Activated T-cell treated with anti-CD3 and anti-CD28 coated beads for 24 hours (primary cell): ENCODE measurements at places on chromosomes 7 and 10.

- DNase-seq = no peak
These were observed 24.7 kb upstream of the ADCYAP1R1 start for GRCh38 chr7:31027161-31027965.

- peak; percentile 3 for DNase-seq
These were observed 98.2 kb upstream of the DKK1 start for GRCh38 chr10:52215745-52216361.

- no peak for DNase-seq
These were observed 128.6 kb upstream of the KCTD7 start for GRCh38 chr7:66500087-66500486.

- no peak for DNase-seq
These were observed 155.1 kb downstream of the ZNF22 start for GRCh38 chr10:45155784-45156183.

DNA sequence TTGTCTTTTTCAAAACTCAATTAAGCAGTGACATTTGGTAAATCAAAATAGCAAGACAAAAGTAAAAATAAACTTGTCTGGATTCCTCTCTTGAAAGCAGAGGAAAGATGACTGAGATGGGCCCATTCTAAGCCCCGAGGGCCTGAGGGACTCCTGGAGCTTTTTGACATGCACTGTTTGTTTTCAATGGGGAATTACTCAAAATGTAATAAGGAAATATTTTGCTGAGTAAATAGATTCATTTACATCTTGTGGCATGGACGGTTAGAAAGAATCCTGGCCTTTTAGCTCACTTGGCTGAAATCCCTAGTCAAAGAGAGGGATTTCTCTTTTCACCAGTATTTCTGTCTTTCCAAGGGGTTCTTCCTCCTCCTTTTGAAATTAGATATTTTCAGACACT, 108.0 kb downstream of the MKX start:
- no peak for DNase-seq

DNA sequence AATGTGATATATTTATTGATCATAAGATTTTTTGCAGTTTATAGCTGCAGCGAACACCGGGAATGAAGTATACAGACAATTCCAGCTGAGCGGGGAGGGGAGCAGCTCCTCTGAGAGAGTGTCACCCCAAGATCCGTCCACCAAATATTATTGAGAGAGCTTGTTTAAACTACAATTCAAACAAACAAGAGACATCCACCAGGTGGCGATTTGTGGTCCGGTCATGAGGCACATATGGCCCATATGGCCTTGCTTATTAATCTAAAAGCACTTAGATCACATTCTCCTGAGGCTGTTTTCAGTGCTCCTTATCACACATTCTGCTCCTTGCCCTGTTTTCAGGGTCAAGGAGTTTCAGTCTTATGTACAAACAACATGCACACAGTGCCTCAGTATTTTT, 83.1 kb downstream of the THSD7A start:
- DNase-seq = no peak
